ENCODE measurements at places on chromosomes 4 and X.

- DNase-seq: peak; percentile 79
Observed at GRCh38 chrX:13487731-13488505, 81.5 kb upstream of the EGFL6 start.

GRCh38 chr4:36997727-36998126, 246.8 kb upstream of the NWD2 start:
- DNase-seq: no peak

- DNase-seq: no peak
Observed at GRCh38 chrX:29407357-29407756, 808.0 kb upstream of the MAGEB2 start.

- no peak for DNase-seq
Observed at GRCh38 chr4:115213716-115214115, 100.3 kb upstream of the NDST4 start.

DNA sequence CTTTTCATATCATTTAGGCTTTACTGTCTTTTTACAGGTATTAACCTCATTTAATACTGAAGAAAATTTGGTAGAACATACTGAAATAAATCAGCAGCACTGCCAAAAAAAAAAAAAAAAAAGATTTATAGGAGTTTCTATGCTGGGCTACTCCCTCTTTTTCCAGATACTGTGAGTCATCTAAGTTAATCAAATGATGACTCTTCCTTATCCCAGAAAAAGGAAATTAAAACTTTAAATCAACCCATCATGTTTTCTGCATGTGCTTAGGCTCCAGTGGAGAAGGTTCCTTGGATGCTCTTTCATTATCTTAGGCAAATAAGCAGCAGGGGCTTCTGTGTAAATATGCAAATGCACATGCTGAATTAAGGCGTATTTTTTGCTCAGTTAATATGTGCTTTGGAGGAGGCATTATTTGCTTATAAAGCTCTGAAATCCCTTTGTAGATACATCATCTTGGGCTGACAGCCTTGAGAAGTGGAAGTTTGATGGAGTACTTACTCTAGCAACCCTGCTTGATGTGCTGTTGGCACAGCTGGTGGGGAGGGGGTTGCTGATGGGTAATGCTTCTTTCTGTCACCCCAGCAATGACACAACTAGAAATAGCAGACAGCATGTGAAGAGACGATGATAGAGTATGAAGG, 136.1 kb downstream of the C4orf33 start:
- DNase-seq: no peak

DNA sequence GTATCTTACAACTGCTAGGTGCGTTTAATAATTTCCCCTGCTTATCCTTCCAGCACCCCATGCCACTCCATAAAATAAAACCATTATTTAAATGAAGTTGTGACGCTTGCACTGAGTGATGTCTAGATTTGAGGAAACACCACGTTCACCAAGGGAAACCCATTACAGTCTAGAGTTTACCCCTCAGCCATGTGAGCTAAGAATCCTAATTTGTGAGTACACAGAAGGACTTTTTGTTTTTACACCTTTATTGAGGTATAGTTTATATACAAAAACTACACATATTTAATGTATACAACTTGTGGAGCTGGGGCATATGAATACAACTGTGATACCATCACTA, 326.8 kb downstream of the RAPGEF2 start:
- DNase-seq: no peak

GRCh38 chr4:160745126-160745525, 1418.7 kb downstream of the FSTL5 start:
- DNase-seq: no peak

- no peak for DNase-seq
Observed at GRCh38 chr4:158837527-158838141, 68.8 kb downstream of the FNIP2 start.

DNA sequence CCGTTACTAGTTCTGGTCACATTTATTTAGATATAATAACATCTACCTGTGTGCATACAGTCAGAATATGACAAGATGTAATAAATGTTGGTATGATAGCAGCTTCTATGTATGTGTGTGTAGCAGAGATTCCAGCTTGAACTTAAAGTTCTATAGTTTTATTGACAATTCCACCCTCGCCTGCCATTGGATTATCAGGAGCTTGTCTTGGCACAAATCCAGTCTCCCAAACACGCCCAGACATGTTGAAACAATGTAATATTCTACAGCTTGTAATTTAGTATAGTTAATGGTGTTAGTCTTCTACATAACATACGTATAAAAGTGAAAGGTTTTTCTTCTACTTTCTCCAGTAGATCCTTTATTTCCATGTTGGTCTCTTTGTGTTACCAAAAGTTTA, 44.4 kb downstream of the BBS12 start:
- no peak for DNase-seq

- peak; percentile 46 for DNase-seq
Observed at GRCh38 chr4:6115746-6116586, 84.4 kb downstream of the JAKMIP1 start.

- no peak for DNase-seq
Observed at GRCh38 chrX:124256216-124256615, 76.2 kb upstream of the TEX13D start.

DNA sequence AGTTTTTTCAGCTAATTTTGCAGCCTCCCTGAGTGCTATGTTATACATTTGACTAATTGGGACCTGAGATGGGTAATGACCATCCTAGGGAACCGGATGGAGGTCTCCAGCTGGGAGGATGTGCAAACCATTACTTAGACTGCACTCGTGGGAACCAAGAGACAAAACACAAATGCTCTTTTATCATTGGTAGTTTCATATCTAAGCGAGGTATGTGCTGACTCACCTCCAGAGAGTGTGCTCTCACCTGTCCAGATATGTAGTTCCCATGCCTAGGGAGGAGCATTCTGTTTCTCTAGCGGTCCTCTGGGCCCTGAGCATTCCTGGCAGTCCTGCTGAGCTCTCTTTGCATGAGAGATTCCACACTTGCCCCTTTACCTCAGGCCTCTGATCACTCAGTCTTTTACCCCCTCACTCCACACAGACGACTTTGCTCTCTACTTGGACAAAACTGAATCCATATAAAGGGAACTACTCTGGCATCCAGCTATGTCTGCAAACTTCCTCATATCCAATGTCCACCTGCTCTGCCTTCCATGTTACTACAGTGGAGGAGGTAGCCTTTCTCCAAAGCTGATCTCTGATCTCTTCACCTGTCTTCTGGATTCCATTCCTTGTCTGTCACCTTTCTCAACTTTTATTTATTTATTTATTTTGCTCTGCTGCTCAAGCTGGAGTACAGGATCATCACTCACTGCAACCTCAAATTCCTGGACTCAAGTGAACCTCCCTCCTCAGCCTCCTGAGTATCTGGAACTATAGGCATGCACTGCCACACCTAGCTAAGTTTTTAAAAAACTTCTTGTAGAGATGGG, 88.4 kb downstream of the LRP2BP start:
- peak; percentile 78 for DNase-seq
